ENCODE measurements at places on chromosomes 7 and 10.
A peak's percentile ranks its signal among the peaks of the same experiment; 100 is the strongest.

- no peak for DNase-seq
Observed at GRCh38 chr7:54090652-54091213, 451.4 kb upstream of the VSTM2A start.

DNA sequence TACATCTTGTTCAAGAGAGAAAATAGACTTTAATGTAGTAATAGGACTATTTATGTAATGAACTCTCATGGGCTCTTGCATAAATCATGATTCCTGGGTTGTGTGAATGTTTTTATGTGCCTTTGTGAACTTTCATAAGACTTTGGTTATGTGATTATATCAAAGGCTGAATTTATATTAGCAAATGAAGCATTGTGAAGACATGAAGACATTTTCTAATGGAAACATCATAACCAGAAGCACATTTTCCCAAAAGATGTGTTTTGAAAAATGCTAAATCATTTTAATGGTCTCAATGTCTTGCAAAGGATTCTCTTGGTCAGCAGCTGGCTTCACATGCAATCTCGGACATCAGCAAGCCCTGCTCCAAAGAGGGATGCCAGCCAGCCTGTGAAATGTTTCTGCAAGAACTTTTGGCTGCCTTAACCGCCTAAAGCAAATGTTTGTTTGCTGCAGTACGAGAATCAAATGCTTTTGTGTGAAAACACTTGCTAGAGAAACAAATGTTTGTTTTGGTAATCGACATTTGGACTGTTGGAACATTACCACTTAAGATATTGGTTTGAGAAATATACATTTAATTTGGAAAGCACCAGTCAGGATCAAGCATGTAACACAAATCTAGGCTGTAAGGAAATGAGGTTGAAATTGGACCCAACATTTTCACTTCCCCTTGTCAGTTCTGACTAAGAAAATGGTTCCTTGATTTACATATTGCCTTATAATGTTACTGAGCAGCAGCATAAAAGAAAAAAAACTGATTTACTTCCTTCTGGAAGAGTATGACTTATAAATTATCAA, 102.1 kb downstream of the RTKN2 start:
- peak; percentile 32 for DNase-seq

DNA sequence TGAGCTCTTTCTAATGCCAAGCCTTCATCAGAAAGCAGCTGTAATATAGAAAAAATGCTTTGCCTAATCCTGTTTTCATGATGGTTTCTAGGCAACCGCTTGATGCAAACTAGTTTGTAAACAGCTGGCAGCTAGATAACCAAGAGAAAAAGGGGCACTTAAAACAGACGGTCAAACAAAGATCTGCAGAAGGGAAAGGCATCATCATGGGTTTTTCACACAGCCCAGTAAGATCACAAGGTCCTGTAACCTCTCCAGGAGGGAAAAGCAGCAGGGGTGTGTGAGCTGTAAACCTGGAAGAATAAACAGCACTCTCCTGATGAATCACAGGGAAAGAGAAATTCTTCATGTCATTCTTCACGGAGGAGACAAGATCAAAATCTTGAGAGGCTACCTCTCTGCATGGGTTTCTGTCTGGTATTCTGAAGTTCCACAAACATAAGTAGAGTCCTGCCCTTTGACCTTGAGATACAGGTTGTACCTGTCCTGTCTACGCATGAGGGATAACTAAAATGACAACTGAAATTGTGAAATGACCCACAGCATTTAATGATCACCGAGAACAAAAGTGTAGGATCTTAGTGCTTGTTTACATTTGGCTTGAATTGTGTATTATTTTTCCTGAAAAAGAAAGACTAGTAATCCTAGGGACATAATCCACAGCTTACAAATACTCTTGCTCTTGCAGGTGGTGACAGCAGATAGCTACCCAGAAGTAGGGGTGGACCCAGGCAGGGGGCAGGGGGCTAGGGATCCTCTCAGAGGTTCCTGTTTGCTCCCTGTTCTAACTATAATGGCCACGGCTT, 48.0 kb downstream of the CREB3L2 start:
- no peak for DNase-seq

GRCh38 chr7:155885167-155886155, 73.2 kb upstream of the SHH start:
- peak; percentile 8 for DNase-seq

DNA sequence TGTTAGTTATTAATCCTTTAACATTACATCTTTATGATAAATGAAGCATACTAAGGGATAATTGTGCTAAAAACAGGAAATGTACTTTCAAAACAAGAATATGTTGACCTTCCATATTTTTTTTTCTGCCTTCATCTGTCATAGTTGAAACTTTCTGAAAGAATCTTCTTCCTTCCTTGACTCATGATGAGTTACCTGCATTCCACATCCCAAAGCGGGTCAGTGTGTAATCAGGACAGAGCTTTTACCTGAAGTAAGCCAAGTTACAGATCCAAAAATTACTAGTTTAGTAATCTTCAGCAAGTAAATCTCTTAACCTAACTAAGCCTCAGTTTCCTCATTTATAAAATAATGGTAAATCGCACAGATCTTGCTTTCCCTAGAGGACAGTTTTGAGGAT, 13.4 kb upstream of the ARL4A start:
- no peak for DNase-seq

Measured in pons (tissue), 1 donor.